ENCODE measurements at places on chromosomes 13 and 19.

- no peak for DNase-seq
Observed at GRCh38 chr19:18286973-18287635, 5.7 kb upstream of the JUND start.

- DNase-seq: no peak
Observed at GRCh38 chr13:27137759-27138158, 33.9 kb downstream of the USP12 start.

DNA sequence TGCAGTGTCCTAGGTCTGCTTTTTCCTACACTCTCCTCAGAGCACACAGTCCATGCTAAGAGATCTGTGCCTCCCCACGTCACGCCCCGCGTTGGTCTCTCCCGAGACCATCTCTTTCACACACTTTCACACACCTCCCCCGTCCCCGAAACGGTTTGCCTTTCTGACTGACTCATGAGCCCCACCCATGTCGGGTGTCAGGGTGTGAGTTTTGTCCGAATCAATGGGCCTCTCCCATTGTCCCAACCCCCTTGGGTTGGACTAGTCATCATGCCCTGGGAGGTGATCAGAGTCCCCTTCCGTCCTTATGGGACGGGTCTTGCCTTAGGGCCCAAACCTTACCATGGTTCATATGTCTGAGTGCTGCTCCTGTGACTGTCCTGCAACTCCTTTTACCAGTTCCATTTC, 214.0 kb upstream of the HTR2A start:
- no peak for DNase-seq

GRCh38 chr19:13054626-13055212, 47.9 kb downstream of the LYL1 start:
- no peak for DNase-seq

GRCh38 chr19:35256566-35256965, 7.8 kb downstream of the LSR start:
- no peak for DNase-seq

GRCh38 chr19:45632468-45633196, 6.6 kb downstream of the EML2 start:
- no peak for DNase-seq
